ENCODE measurements at places on chromosomes 7 and 10.

GRCh38 chr10:130720235-130720634 lies 584.0 kb downstream of the GLRX3 start:
- no peak for DNase-seq

- DNase-seq, result no peak
These were observed 990.3 kb downstream of the KCNMA1 start for GRCh38 chr10:76647301-76647700.

- no peak for DNase-seq
These were observed 1226.4 kb downstream of the XPNPEP1 start for GRCh38 chr10:108696792-108697477.

DNA sequence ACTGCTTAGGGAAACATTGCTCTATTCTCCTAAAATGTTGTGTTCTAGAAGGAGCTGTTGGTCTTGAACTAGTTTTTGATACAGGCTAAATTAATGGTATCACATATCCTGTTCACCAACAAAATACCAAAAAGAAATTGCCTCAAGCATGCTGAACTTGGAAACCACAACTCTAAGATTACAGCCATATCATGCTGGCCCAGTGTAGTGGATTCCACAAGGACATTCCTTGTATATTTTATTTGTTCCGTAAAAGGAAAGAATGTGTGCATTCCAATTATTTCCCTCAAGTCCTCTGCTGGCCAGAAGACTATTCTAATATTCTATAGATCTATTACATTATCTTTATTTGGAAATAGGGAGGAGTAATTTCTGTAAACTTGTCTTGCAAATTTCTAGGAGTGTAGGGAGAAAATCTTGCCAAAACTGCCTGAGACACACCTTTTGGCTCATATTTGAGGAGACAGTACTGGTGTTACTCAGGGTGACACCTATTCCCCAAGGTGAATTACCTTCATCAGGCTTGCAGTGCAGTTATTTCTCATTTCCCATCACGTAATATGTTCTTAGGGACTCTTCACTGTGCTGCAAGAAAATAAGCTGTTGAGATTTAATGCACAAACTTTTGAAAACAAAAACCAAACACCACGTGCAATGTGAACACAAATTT lies 1.9 kb upstream of the NEBL start:
- no peak for DNase-seq

DNA sequence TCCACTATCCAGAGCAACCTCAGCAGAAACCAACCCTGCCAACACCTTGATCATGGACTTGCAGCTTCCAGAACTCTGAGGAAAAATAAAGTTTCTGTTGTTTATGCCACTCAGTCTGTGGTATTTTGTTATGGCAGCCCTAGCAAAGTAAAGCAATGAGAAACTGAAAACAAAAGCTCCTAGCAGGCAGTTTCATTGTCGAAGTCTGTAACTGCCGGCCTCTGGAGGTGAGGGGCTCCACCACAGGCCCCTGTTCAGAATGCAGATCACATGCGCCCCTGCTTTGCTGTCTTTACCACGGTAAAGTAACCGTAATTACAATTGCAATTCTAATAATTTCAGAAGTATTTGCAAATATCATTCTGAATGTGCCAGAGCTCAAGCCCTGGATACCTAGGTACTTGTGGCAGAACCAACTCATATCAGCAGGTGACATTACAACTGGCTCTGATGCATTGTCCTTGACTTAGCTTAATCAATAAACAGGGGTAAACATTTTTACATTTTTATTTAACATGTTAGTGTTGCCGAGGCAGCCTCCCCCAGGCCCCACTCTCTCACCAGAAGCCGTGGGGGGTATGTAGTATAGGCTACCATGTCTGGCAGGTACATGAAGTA lies 193.2 kb downstream of the ELMO1 start:
- no peak for DNase-seq

DNA sequence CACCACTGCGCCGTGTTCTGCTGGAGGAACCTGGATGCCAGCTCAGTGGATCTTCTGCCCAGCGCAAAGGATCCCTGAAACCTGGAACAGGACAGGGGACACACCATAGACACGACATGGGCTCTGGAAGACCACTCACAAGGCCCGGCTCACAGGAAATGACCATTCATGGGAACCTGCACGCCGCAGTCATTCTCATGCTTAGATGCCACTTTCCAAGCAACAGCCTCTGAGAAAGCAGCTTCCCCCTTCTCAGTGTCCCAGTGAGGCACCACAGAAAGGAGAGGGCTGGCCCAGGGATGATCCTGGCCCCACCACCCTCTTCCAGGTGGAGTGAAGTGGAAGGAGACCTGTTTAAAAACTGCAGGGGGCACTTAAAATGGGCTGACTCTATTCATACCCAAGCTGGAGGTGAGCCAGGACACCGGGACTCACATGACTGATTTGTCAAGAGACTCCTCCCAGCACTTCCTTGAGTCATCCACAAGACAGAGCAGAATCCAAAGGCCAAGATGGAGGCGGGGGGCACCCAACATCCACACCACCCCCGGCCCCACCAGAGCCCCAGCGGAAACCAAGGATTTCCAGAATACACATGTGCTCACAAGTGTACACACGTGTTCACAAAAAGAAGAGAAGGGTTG lies 11.2 kb downstream of the CTBP2 start:
- no peak for DNase-seq

DNA sequence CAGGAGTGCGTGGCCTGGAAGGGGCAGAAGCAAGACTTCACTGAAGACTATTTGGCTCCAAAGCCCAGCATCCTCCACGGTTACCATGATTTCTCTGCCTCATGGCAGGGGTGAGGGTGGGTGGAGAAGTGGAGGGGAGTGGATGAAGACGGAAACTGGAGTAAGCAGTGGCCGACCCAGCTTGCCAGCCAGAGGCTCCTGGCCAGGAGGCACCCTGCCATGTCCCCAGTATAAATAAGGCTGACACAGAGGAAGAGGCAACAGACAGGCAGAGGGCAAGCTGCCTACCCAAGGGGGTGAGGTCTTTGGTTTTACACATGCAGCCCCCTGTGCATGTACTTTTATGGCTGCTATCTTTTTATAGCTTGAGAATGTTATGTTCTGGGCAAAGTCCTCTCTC lies 102.6 kb upstream of the TBX20 start:
- no peak for DNase-seq

DNA sequence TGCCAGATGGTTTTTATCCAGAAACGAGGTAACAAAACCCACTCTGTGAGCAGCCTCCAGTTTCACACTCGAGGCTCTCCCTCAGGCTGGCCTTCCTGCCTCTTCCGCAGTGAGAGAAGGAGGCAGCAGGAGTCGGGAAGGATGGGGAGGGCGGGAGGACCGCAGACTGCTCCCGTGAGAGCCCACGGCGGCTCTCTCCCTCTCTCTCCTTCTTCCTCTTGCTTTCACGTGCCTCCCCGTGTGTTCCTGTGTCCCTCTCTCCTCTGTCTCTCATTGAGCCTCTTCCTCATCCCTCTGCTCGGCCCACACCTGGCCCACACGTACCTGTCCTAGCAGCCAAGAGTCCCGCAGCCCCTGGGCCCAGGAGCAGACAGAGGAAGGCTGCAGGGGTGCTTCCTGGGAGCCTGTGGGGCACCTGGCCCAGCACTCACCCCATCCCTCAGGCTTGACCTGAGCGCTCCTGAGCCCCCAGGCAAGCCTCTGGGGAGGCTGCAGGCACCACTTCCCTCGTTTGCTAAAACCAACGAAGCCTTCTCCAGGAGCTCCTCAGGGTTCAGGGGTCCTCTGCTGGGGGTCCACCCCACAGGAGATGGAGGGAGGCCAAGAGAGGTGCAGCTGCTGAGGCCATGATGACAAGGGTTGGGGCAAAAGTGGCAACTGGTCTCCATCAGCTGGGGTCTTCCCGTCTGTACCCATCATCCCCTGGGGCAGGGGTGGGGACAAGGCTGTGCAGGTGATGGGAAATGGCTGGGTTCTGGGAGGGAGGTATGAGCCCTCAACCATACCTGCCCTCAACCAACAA lies 13.6 kb downstream of the SPOCK2 start:
- no peak for DNase-seq

DNA sequence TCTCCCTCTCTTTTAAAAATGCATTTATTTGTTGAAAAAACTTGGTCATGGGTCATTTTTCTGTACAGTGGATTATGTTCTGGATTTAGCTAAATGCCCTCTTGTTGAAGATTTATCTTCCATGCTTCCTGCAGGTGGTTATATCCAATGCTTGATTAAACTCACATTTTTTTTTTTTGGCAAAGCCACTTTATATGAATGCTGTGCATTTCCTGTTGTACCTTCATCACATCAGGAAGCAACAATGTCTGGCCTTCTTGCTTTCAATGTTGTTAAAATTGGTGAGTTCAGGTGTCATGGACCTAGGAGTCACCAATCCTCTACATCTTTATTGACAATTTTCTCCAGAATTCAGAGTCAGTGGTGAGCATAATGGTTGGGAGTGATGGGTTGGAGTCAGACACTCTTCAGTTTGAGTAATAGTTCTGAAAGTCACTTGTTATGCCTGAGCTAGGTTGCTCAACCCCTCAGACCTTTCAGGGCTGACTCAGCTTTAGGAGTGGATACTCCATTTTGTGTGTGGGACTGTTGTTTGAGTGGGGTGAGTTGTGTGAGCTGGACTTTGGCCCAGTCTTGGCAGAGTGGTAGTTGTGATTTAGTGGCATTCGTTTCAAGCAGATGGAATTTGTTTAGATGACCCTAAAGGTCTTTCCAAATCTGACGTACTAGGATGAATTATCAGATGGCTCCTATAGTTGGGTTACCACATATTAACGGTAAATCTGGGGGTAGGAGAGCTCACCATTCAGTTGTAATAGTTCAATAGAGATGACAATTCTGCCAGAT lies 213.5 kb upstream of the ZNF32 start:
- no peak for DNase-seq

DNA sequence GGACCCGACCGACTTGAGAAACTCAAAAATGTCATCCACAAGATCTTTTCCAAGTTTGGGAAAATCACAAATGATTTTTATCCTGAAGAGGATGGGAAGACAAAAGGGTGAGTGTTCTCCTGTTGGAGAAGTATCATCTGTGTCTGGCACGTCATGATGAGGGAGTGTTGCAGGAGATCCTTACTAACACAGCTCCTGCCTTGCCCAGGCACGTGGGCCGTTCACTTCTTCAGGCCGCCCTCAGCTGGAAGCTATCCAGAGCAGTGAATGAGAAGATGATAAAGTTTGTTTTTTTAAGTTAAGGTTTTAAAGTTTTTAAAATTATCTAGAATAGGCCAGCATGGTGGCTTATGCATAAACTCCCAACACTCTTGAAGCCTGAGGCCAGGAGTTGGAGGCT lies 6.2 kb downstream of the EIF3B start:
- no peak for DNase-seq

- no peak for DNase-seq
These were observed 110.1 kb downstream of the CD36 start for GRCh38 chr7:80748363-80749042.

DNA sequence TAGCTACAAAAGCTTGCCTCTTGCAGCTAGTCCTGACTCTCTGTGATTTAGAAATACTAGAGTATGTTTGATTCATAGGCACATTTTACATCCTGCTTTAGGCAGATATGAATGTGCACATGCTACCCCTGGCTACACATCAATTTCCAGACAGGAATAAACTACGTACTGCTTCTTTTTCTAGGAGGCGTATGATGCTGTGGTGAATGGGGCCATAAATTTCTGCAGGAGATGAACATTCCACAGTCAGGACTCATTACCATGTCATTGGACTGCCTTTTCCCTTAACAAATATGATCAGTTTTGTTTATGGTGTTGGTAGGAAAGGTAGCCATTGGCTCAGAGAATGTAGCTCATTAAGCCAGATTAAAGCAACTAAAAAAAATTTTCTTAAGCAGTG lies 50.1 kb upstream of the IFRD1 start:
- DNase-seq, result no peak

DNA sequence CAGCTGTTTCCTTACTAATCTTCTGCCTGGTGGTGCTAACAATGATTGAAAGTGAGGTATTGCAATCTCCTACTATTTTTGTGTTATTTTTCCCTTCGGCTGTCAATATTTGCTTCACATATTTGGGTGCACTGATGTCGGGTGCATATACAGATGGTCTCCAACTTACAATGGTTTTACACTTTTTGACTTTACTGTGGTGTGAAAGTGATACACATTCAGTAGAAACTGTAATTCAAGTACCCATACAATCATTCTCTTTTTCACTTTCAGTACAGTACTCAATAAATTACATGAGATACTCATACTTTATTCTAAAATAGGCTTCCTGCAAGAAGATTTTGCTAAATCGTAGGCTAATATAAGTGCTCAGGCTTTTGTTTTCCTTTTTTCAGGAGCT lies 73.2 kb downstream of the RNF216 start:
- no peak for DNase-seq

DNA sequence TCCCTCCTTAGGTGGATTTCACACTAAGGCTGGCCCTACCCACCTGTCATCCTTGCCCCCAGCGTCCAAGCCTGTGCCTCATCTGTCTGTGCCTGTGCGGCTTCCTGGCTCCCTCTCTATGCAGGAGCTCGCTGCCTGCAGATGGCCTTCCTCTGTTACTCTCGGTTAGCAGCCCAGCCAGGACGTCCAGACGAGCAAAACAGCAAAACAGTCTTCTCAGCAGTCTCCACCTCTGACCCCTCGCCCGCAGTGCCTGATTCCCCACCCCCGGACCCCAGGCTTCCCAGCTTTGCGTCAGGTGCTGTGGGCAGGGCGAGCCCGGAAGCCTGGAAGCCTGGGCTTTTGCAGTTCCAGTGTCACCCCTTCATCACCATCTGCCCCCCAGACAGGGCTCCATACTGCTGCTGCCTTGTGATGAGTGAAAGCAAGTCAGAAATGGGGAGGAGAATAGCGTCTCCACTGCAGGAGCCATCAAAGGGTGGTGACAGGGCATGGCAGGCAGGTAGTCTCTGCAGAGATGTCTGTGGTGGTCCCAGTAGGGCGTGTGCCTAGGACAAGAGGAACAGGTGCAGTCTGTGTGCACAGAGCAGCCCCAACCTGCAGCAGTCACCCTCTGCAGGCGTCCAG lies 88.5 kb downstream of the ADCY1 start:
- DNase-seq, result no peak

- peak; percentile 45 for DNase-seq
These were observed 4.9 kb upstream of the SCD start for GRCh38 chr10:100341953-100342626.

DNA sequence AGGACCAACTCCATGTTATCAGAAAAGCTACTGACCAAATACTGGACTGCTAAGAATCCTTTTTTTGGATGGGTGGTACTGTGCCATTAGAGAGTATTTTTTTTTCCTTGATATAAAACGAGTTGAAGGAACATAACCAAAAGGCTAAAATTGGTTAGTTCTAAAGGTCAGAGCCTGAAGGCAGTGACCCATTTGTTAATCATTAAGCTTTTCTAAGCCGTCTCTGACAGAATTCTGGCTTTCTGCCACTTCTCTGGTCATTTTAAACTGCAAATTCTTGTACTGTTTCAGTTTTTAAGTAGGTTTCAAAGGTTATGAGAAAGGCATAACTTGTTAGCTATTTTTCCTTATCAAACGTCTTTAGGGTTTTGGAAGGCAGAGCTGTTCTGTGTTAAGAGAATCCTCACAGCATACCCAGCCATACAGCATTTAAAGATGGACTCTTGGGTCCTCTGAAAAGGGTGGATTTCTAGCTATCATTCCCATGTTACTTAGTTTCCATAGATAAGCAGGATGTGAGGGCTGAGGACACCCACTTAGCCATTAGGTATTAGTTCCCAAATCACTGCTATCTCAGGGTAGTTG lies 196.8 kb downstream of the RNLS start:
- no peak for DNase-seq

GRCh38 chr10:22712956-22713852 lies 1.2 kb downstream of the PIP4K2A start:
- DNase-seq, result peak; percentile 43
